Activated naive CD8-positive, alpha-beta T cell treated with anti-CD3 and anti-CD28 coated beads, Interleukin-2, amount 50 U/mL, for 24 hours (primary cell): ENCODE measurements at places on chromosomes 11 and 22.
A peak's percentile ranks its signal among the peaks of the same experiment; 100 is the strongest.

- DNase-seq, result no peak
These were observed 12.1 kb downstream of the PRG3 start for GRCh38 chr11:57368845-57369232.

- no peak for DNase-seq
These were observed 112.1 kb upstream of the FGF3 start for GRCh38 chr11:69931060-69931910.

DNA sequence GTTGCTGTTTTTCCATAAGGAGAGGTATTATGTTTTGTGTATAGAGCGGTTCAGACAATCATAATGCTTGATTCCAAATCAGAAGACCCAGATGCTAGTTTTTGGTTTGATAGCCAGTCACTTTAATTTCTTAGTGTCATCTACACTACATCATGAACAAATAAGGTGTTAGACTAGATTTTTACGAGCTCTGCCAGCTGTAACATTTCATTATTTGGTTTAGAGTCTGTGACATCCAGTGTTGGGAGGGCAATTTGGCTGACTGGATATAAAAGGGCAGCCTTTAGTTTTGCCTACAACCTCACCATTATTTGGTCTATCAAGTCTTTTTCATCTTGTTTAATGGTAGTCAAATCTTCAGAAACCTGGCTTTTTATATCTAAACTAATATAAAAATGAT, 30.2 kb upstream of the FBXO3 start:
- no peak for DNase-seq

DNA sequence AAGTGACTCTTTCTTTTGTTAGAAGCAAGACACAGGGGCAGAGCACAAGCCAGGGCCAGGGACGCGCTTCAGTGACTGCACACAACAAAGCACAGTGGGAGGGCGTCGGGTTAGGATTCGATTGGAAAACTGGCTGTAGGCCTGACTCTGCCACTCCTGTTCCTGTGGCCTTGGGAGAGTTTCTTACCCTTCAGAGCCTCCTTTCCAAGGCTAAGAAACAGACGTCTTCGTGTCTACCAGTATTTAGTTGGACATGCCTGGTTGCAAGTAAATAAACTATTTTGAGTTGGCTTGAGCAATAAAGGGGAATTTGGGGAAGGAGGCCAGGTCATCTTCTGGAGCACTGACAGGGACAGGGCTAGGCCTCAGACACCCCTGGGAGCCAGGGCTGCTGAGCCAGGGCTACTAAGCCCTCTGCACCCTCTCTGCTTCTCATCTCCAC, 549.1 kb downstream of the INSC start:
- no peak for DNase-seq

DNA sequence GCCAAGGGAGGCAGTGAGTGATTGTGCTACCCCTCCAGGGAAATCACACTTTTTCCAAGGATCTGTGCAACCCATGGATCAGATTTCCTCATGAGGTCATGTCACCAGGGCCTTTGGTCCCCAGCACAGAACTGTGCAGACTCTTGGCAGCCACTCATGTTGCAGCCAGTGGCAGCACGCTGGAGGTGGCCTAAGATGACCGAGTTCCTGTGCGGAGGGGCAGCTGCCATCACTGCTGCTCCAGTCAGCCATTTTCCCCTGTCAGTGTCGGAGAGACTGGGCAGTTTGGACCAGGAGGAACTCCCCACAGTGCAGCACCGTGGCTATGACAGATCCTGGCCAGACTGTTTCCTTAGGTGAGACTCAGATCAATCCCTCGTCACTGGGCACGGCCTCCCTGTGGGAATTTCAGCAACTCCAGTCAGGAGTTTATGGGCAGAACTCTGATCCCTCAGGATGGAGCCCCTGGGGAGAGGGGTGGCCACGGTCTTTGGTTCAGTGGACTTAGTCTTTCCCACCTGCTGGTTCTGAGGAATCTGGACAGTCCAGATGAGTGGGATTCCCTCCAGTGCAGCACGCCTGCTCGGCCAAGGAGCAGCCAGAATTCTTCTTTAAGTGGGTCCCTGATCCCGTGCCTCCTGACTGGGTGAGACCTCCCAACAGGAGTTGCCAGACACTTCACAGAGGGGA, 194.6 kb upstream of the CARD18 start:
- DNase-seq, result no peak

DNA sequence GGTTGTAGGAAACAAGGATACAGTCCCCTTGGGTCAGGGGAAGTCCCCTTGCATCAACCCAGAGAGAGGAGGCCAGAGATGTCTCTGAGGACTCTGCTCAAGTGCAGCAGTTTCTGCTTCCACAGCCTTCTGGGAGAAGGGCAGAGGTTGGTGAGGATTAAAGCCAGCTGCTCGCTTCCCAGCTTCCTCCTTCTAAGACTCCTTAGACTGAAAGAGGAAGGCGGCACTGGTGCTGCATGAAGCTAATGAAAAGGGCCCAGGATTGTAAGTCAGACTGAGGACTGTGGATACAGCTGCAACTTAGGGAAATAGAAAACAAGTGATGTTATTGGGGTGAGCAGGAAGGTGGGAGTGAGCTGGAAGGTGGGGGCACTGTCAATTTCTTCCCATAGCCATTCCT, at the start of gene OR52K1:
Gene OR52K1, plus strand, starts transcription at position 202 of the 400 bp plus-strand sequence. CDS start 6,255 bp downstream, outside the sequence.
- DNase-seq, result no peak

DNA sequence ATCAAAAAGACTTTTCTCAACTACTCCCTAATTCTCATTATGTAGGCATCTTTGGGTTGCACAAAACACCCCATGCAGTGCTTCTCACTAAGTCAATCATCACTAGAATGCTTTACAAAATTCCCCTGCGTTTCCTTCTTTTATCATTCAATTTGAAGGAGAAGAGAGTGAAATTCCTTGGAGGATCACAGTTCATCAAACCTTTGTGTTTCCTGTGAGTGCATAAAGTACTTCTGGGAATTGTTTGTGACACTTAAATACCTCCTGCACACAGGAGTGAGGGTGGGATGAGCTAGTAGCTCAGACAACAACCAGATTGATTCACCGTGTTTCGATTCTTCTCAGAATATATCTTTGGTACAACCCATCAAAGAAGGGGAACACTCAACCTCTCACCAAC, 3.7 kb upstream of the OR5AR1 start:
- DNase-seq, result no peak

GRCh38 chr11:96794152-96794551, 404.3 kb downstream of the JRKL start:
- DNase-seq, result no peak

DNA sequence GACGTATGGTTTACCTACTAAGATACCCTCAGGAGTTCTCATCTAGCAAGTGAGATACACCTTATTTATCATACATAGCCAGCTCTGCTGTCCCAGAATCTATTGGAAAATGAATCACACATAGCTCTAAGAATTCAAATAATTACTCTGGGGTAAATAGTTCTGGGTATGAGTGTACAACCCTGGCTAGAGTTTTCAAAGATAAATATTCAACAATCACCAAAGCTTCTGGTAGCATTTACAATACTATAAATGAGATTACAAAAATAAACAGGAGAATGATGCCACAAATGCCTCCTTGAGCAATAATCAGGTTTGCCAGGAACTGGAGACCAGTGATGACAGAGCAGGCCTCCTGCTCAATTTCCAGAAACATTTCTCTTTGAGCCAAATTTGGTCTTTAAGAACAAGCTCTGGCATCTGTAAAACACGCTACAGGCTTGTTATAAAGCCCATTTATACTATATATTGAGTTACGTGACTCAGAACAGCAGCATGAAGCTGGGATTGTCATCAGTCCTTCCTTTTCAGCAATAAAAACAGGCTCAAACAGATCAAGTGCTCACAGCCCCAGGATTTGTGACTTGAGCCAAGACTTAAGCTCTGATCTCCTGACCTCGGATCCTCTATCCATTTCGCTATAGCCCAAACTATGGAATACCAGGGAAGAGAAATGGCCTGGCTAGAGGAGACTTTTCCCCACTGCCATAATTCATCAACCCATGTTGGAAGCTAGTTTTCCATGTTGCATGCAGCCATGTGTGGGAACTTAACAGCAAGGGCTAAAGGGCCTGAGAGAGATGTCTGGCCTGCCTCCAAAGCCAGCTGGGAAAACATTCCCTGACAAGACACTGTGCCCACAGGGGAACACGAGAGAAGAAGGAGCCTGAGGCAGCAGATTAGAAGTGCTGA, 19.7 kb downstream of the RAB30 start:
- no peak for DNase-seq

GRCh38 chr11:6568191-6568918, 35.1 kb downstream of the RRP8 start:
- DNase-seq, result no peak

GRCh38 chr22:50185375-50186087, at the start of gene TRABD:
Gene TRABD, plus strand, starts transcription at chr22:50185913. Its CDS starts 7,148 bp downstream, at chr22:50193061.
- peak; percentile 91 for DNase-seq

DNA sequence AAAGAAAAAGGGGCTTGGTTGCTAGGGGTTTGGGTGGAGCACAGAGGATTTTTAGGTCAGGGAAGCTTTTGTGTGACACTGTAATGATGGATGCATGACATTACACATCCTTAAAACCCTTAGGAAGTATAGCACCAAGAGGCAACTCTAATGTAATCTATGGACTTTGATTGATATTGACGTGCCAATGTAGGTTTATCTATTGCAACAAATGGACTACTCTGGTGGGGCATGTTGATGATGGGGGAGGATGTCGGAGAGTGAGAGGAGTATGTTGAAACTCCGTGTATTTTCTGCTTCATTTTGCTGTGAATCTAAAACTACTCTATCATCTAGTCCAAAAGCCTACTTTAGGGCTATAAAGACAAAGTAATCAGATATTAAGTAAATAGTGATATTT, 72.3 kb upstream of the PAX6 start:
- DNase-seq, result no peak

DNA sequence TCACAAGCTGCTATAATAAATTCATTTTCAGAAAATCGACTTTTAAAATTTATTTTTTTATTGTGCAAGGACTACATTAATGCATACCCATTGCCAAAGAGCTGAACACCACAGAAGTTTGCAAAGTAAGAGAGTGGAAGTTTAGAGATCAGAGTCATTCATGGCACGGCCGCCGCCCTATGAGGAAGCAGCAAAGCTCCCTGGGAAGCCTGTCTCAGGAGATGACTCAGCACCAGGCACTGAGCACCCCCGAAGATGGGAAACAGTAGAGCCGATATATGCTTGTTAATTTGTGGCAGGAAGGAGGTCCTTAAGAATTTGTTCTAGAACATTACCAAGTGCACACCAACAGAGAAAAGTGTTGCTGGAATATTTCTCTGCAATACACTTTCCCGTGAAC, 693.7 kb downstream of the OPCML start:
- no peak for DNase-seq

GRCh38 chr22:26606611-26607010, 11.2 kb downstream of the CRYBB1 start:
- DNase-seq, result no peak

- DNase-seq, result no peak
These were observed 422 bp downstream of the DENND6B start for GRCh38 chr22:50326225-50326955.

GRCh38 chr11:62513626-62514025, 33.0 kb downstream of the AHNAK start:
- no peak for DNase-seq

DNA sequence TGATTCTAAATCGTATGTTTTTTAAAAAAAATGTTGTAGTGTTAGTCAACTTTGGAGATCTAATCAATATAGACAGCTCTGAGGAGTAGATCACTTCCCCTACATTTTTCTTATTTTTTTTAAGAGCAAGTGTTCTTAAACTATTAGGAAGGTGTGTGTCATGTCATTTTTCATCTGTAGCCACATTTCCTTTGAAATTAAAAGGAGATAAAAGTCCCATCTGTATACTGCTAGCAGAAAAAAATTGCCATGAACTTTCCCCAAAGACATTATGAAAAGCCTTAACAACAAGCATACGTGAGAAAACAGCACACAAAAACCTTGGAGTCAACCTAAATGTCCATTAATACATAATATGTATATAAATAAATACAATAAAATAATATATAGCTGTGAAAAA, 286.6 kb downstream of the ETS1 start:
- DNase-seq, result no peak

DNA sequence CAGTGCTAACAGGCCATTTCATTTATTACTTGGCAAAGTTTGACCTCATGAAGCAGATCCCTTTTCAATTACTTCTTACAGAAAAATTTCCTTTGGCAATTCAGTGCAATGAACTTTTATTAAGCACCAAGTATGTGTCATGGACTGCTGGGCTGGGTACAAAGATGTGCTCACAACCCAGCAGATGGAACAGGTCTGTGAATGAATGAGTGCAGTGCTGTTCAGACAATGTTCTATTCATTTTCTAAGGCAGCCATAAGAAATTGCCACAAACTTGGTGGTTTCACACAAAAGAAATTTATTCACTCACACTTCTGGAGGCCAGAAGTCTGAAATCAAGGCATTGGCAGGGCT, 428.5 kb downstream of the SOX6 start:
- DNase-seq, result no peak

GRCh38 chr11:122751292-122752070, 86.8 kb upstream of the CRTAM start:
- no peak for DNase-seq

GRCh38 chr11:68128682-68129327, 7.6 kb upstream of the CHKA start:
- DNase-seq, result no peak

- DNase-seq, result no peak
These were observed 31.5 kb downstream of the SDHD start for GRCh38 chr11:112118176-112118575.

GRCh38 chr11:132054822-132055221, 684.4 kb downstream of the NTM start:
- no peak for DNase-seq

DNA sequence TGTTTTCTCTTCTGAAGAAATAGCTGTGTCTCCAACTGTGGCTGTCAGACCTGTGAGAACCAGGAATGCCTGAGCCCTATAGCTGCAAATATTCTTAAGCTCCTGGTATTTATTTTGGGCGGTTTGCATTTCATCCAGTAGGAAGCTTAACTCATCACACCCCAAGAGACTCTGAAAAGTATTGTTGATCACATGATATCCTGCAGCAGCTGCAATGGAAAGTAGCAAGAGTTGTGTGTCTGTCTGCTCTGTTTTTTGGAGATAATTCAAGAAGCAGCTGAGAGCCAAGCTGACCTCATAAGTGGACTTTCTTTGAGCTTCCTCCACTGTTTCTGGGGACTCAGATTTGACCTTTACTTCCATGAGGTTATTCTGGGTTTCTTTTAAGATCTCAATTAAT, 36.4 kb upstream of the MRPL17 start:
- no peak for DNase-seq

DNA sequence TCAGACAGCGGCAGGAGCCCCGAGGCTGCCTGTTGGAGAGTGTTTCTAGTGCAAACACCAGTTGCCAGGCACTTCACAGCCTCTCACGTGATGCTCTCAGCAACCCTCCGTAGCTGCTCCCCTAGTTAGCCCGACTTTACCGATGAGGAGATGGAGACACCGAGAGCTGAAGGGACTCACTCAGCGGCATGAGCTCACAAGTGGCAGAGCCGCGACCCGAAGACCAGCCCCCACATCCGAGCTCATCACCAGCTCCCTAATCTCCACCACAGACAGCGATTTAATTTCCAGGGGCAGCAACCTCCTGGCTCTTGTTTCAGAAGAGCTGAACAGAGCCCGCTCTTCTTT, 28.7 kb upstream of the RTL6 start:
- DNase-seq, result no peak

GRCh38 chr11:27241311-27242122, 121.5 kb downstream of the CCDC34 start:
- DNase-seq, result no peak
